ENCODE measurements at places on chromosomes 2 and 18.

DNA sequence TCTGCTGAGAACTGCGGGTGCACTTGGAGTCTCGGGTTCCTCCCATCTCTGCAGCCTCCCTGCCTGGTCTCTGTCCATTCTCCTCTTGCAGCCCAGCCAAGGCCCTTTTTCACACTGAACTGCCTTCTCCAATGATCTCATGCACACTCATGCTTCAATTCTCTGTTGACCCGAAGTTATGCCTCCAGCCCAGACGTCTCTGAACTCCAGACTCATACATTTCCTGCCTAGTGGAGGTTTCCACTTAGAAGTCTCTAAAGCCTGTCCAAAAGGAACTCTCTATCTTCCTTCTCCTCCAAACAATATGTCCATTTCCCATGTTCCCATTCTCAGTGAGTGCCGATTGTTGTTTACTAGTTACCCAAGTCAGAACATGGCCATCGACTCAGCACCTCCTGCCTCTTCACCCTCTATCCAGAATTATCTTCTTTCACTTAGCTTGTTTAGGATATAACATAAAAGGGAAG, 155.2 kb downstream of the IRS1 start:
- DNase-seq = no peak

- DNase-seq = no peak
Observed at GRCh38 chr2:169108099-169108884, 38.9 kb downstream of the DHRS9 start.

- no peak for DNase-seq
Observed at GRCh38 chr2:239948100-239948881, 76.9 kb downstream of the NDUFA10 start.

GRCh38 chr2:222000326-222000725, 298.5 kb downstream of the PAX3 start:
- no peak for DNase-seq

DNA sequence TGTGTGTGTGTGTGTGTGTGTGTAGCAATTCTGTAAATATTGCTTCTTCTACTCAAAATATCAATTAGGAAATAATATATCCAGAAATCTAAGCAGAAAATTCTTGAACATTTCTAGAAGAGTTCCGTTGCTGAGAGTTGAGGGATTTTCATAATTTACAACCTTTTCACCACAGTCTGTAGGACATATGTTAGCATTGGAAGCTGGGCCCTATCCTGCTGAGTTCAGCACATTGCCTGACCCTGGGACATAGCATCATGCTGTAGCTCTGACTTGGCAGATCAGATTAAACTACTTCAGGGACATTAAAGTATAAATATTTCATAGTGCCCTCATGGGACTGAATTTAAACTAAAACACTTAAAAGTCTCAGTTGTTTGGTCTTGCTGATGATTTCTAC, 129.2 kb upstream of the KCNH7 start:
- DNase-seq = peak; percentile 83

DNA sequence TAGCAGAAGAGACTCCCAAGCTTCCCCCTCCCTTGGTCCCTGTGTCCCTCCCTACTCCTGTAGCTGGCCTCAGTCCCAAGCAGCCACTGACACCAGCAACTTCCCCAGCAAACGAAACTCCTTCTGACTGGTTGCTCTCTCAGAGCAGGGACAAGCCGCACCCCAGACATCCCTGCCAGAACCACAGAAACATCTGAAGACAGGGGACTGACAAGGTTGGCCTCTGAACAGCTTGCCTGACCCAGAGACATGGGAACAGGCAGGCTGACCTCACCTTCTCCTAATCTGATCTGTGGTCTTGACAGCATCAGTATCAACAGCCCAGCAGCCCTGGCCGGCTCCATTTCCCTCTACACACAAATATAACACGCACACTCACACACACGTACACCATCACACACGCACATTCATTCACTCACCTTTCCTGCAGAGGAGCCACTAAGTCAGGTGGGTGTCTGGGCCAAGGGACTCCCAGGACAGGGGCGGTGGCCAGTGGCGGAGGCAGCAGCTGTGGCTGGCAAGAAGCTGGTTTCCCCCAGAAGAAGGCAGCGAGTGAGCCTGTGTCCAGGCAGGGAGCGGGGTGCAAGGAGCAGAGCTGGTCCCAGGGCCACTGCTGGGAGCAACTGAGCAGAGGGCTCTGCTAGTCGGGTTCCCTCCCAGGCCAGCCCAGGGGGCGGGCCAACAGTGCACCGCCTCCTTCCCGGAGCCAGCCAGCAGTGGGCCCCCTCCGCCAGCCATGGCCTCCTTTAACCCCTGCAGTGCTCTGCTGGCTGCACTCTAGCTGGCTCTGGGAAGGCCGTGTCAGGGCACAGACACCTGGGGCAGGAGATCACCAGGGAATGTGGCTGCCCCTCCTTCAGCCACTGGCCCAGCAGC, 59.1 kb downstream of the TNS1 start:
- peak; percentile 85 for DNase-seq

GRCh38 chr2:151302879-151303278, 13.4 kb upstream of the NMI start:
- peak; percentile 35 for DNase-seq

- no peak for DNase-seq
Observed at GRCh38 chr18:9683418-9684396, 24.4 kb upstream of the RAB31 start.

- no peak for DNase-seq
Observed at GRCh38 chr2:14743861-14744260, 111.3 kb downstream of the LRATD1 start.

DNA sequence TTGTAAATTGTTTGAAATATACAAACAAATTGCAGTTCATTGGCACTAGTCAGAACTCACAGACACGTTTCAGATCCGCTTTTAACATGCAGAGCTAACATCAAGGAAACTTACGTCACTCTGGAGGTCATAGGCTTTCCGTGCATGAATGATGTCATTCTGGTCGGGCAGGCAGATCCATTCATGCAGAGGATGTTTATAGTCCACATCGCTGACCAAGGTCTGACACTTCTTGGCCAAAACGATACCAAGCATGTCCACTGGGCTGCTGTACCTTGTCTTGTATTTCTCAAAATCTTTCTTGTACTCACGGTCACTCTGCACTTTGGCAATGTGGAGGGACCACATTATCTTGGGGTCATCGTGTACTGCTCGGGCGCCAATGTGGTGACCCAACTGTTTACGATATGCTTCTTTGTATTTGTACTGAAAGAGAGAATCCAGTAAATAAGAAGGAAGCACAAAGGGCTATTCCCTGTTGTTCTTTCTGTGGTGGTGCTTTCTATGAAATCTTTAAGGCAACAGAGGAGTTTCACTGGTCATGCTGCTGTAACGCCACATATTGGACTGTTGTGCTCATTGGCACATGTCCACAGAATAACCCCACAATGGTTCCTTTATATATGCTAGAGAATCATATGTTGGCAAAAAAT, 114.8 kb downstream of the NEB start:
- DNase-seq = no peak

DNA sequence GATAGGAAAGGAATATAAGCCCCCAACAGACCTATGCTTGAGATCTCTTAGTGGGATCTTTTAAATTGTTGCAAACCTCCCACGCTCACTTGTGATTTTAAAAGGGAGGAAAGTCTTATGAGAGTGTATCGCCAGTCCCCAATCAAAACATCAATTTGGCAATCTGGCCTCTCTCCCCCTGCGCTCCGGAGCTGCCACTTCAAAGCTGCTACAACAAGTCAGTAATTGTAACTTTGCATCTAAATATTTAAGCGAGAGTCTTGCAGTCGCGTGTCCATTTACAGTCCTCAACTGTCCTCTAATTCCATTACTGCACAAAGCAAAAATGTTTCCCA, 8.4 kb downstream of the PAX3 start:
- no peak for DNase-seq

DNA sequence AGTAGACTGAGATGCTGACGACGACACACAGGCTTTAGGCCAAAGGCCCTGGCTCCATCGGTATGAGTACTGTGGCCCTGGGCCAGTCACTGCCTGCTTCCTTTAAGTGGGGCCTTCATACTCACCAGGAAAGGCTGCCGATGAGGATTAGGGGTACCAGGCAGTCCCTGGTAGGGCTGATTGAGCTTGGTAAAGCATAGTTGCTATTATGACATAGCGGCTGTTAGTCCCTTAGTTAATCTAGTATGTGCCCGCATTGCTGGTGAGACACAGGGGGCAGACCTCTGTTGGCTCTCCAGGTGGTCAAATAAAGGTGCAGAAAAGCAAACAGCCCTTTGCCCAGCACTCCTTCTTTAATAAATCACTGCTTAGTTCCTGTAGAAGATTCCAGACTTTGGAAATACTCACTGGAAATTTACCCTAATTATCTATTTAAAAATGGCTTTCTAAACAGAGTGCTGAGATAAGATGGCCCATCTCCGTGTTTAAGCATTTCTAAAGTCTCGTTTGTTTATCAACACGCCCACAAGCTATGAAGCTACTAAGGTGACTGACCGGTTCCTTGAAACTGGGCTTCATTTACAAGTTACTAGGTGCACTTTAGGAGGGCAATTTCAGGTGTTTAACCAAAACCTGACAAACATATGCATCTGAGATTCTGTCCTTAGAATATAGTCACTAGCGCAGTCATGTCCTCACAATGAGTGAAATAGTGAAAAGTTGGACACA, 8.7 kb upstream of the BIN1 start:
- DNase-seq = no peak

DNA sequence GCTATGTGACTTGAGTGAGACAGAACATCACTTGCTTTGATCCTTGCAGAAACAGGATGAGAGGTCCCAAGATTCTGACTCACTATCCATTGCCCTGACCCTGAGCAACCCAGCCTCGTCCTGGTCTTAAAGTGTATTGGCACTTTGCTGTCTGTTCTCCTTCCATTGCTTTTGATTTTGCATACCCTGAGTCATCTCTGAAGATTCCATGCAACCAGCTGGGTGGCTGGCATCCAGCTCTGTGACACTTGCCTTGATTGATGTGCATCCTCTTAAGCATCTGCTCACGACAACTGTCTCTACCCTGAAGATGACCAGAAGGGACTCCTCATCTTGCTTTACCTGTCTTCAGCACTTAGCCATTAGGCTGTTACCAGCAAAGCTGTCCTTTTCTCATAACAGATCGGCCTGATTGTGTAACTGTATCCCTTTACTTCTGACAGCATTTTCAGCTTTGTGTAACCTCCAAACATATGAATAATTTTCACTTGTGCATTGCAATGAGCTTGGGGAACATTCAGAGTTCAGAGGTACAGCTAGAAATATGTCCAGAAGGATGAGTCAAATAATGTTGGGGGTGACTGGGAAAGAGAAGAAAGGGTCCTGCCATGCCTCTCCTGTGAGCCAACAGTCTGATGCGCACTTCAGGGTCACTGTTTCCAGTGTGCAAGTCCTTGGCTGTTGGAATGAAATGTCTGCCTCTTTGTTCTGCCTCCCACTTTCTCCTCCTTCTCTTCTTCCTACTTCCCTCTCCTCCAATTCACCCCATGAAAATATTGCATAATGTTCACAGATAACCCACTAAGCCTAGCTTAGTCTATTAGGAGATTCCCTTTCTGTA, 249.7 kb upstream of the OSR1 start:
- no peak for DNase-seq

- DNase-seq = no peak
Observed at GRCh38 chr2:40409734-40410133, 42.2 kb downstream of the SLC8A1 start.

- DNase-seq = no peak
Observed at GRCh38 chr2:73291461-73292315, 1.7 kb downstream of the EGR4 start.

DNA sequence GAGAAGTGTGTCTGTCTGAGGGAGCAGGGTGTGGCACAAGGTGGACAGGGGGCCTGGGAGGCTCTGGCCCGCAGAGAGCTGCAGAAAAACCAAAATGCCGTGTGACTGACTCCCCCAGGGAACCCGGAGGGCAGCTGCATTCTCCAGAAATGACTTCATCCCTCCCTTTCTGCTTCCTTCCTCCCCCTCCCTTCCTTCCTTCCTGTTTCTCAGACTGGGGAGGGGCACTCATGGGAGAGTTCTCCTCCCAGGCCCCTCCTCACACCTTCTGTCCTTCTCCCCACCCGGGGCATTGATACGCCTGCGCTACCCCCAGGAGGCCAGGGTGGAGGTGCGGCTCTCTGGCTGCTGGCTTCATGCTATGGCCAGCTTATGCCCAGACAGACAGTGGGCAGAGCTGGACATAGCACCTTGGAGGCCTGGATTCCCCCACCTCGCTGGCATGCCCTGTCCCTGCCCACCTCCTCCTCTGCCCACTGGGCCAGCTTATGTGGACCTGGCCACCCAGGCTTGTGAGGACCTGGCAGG, 8.2 kb upstream of the GPR17 start:
- DNase-seq = no peak

DNA sequence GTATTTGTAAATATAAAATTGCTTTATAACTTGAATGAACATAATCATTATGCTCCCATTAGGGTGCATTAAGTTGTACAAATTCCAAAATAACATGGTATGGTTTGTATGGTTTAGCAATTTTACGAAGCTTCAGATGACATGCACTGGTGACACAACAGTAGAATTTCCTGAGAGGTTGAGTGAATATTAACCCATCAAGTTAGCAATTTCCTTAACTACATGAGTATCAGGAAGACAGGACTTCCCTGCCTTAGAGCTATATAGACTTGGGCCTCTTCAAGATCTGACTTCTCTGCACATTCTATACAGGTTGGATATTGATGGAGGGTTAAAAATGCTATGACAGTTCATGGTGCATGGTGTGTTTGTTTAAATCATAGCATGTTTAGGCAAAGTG, 60.2 kb downstream of the ZC3H6 start:
- DNase-seq = no peak

DNA sequence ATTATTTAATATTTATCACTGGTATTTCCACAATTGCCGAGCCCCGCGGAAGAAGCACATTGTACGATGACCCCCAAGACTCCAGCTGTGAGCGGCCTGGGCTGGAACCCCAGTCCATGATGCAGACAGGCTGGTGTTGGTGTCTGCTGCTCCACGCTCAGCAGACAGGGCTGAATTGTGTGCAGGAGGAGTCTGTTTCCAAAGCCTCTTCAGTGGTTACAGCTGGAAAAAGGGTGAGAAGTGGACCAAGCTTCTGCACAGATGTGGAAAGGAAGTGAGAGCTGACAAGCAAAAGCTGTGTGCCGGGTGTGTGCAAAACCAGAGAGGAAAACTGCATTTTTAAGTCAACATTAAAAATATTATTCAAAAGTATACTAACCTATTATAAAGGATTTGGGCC, 500.4 kb downstream of the GALR1 start:
- no peak for DNase-seq

DNA sequence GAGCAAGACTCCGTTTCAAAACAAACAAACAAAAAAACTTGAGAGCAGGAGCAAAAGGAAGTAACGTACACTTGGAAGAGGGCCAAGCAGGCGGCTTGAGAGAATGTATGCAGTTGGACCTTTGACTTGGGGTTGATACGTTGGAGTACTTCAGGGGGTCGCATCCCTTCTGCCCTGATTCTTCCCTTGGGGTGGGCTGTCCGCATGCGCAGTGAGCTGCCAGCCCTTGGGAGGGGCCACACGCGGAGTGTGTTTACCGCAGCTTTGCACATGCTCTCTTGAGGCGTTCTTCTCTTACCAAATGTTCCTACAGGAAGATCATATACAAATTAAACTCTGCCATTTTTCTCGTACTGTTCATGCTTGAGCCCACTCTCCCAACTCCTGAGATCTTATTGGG, 38.1 kb upstream of the SOCS6 start:
- DNase-seq = no peak
